ENCODE measurements at places on chromosomes 2 and 18.

- DNase-seq, result no peak
These were observed 541.2 kb downstream of the NUP35 start for GRCh38 chr2:183665425-183665824.

- DNase-seq, result no peak
These were observed 568 bp downstream of the RAB31 start for GRCh38 chr18:9708434-9709303.

- DNase-seq, result no peak
These were observed 57.9 kb downstream of the NCK2 start for GRCh38 chr2:105802587-105802986.

GRCh38 chr18:7637269-7637668, 70.2 kb downstream of the PTPRM start:
- no peak for DNase-seq

DNA sequence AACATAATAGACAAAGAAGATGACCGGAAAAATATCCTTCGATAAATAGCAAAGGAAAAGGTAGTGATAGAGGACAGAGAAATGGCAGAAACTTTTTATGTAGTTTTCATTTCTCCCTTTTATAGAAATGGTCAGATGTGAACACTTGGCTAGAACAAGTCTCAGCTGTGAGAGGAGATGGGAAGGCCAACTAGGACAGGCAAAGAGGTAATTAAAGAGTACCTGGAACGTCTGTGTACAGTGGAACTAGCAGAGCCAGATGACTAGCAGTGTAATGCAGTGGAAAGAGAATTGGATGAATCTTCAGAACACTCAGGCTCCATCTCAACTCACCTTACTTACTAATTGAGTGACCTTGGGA, 69.2 kb downstream of the NABP1 start:
- no peak for DNase-seq

All from GM04503 (cell line).